ENCODE measurements at places on chromosomes 2 and 18.

- DNase-seq: no peak
These were observed 60.5 kb upstream of the TEX51 start for GRCh38 chr2:126837966-126838715.

DNA sequence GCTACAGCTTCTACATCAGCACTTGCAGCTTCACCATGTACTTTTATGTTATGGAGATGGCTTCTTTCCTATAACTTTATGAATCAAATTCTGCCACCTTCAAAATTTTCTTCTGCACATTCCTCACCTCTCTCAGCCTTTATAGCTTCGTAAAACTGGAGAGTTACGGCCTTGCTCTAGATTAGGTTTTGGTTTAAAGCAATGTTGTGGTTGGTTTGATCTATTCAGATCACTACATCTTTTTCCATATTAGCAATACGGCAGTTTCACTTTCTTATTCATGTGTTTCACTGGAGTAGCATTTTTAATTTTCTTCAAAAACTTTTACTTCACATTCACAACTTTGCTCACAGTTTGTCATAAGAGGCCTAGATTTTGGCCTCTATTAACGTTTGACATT lies 242.9 kb upstream of the GYPC start:
- DNase-seq: no peak

DNA sequence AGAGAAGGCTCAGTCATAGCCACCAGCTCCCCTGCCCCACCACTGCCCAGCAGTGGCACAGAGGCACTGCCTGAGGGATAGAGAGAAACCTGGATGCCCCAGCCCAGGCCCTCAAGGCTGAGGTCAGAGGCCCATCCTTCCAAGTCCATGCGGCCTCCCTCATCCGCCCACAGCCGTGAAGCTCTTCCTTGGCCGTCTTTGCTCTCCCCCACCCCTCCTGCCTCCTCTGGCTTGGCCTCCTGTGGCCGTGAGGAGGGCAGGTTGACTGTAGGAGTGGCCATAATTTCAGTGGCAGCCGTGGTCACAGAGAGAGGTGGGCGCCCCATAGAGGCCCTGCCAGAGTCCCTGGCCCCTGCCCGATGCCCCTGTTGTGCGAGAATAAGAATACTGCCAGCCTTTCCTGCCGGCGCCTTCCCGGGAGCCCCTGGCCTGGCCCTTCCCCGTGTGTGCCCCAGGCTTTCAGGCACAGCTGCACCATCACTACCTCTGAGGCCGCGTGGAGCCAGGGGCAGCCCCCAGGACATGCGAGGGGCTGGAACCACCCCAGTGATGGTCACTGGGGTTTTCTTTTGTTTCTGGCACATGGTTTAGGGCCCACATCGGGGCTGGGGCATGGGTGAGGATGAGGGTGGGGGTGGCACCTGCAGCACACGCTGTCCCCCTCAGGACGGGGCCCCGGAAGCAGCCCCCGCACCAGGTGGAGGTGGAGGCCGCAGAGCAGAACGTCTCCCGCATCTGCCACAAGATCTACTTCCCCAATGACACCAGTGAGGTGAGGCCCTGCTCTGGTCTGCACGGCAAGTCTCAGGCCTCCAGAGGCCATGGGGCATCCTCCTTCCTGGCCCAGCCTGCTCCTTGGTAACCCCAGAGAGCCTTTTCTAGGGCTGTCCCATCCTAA lies 13.1 kb upstream of the GPR17 start:
- DNase-seq: no peak

DNA sequence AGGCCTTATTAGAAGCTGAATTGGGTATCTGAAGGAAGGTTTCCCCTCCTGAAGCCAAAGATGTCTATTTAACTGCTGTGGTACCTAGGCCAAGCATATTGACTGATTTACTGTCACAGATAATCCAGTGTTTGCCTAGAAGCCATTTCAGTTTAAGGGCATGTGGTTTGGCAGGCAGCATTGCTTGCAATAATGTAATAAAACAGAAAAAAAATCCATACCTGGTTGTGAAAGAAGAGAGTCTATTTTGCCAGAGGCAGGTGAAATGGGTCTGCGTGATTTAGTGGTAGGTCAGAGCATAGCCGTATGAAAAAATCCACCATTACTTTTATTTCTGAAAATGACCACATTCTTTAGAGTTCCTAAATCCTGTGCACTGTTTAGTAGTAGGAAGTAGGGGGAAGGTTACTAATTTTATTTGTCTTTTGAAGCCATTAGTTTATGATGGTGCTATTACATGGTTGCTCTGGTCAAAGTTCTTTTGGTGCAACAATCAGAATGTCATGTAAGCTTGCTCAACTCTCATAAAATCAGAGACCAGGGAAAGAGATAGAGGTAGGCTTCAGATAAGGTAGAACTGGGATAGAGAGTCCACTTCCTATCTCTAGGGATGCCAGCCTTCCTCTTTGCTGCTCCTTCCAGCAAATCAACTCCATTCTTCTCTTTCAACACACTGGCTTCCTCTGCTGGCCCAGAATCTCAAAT lies 343.4 kb downstream of the GPD2 start:
- DNase-seq: no peak

- no peak for DNase-seq
These were observed 434.5 kb upstream of the RAB12 start for GRCh38 chr18:8174771-8175170.

DNA sequence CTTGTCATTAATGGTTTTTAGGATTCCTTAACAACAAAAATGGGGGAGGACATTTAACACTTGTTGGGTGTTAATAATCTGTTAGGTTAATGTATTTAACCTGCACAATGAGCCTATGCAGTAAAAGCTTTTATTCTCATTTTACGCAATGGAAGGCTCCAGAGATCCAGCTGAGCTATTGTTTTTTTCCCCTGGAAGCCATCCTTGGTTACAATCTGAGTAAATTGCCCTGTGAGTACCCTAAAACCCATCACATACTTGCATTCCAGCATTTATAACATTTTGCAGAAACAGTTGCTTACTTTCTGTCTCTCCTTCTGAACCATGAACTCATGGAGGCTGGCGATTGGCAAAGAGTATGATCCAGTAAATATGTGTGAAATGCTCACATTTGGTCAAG lies 30.2 kb upstream of the DOCK10 start:
- DNase-seq: no peak

- no peak for DNase-seq
These were observed 325.0 kb upstream of the UBE2E3 start for GRCh38 chr2:180655393-180655792.
